ENCODE measurements at places on chromosomes 11 and 22. TPM values are rescaled to one million over a fixed set of nuclear protein-coding genes. Genes with fewer than 3 reads are reported as not detected.

The CARD16 gene
- 6.5 TPM for total RNA-seq

The CCDC81 gene
- total RNA-seq, result 0.65 TPM

The OR51I1 gene
- total RNA-seq, result not detected

The GRM5 gene
- total RNA-seq, result 0.09 TPM

The DAGLA gene
- total RNA-seq, result 4.1 TPM
